ENCODE measurements at places on chromosomes 2 and 18.

GRCh38 chr2:228768818-228769217, 502.3 kb downstream of the PID1 start:
- DNase-seq, result no peak

DNA sequence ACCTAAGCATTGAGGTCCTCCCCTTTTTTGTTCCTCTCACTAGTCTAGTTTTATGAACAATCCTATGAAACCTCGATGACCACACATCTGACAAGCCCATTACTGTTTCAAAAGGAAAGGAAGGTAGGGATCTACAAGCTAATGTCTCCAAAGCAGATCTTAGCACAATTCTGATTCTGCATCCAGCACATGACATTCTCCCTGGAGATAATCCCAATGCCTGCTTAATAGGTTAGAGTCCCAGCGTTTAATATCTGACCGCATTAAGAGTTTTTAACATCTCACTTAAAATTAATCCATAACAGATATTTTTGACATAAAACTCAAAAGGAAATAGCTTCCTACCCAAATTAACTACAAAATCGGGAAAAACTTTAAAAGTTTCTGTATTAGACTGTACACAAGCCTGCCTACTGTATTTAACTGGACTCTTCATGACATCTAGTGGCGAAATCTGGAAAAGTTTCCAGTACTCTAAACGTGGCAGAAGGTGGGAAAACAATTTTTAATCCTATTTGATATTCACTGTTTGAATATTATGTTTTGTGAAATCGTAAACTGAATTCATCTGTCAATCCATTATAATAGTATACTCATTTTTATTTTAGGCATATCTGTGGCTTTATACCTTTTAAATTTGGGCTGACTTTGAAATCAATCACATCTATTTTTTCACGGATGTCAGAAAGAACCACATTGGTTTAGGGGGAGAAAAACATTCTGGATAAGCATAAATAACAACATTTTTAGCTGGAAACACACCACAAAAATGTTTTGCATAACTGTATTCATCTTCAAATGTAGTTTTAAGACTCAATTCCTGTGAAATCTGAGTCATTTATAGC, 62.4 kb downstream of the TXNL1 start:
- peak; percentile 77 for DNase-seq

- DNase-seq, result peak; percentile 39
Measured at GRCh38 chr18:48529796-48530195, 9.0 kb upstream of the CTIF start.

- no peak for DNase-seq
Measured at GRCh38 chr2:106953779-106954178, 67.8 kb upstream of the ST6GAL2 start.

- no peak for DNase-seq
Measured at GRCh38 chr18:9823805-9824473, 61.8 kb upstream of the TXNDC2 start.

DNA sequence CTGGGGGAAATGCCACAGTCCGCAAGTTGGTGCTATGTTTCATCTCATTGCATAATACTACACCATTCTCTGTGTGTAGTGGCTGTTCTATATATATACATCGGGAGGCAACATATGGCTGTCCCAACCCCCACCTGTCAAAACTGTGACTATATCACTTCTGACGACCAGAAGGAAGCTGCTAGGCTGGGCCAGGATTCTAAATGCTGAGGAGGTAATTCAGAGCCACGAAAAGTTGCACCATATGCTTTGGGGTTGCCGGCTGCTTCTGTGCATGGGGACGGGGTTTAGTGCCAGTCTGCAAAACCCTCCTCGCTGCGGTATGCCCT, 117.3 kb downstream of the MSH2 start:
- DNase-seq, result peak; percentile 5

DNA sequence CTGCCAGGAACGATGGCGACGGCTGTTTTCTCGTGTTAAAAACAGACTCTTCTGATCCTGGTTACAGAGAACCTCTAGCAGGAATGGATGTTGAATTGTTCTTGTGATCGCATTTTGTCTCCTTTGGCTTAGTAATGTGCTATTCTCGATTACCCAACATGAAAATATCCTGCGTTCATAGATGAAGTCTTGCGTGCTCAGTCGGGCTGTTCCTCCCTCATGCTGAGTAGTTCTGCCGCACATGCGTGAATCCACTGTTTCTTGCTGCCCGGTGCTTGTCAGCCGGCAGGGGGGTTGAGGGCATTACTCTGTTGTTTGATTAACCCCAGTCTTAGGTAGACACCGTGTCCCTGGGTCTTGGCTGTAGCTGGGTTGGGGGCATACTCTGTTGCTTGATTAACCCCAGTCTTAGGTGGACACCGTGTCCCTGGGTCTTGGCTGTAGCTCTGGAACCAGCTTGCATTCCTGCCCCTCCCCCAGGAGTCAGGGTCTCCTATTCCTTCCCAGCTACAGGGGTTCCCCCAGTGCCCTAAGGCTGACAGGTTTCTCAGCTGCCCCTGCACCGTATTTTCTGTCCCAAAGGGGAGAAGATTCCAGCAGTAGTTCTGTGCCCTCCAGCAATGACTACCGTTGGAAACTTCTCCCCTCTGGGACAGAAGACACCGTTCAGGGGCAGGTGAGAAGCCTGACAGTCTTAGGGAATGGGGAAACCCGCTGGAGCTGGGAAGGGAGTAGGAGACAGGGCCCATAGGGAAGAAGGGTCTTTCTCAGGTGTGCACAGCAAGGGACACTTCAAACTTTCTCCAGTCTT, 22.1 kb upstream of the ASB1 start:
- DNase-seq, result no peak

- no peak for DNase-seq
Measured at GRCh38 chr2:33433279-33434235, 42.9 kb upstream of the RASGRP3 start.

DNA sequence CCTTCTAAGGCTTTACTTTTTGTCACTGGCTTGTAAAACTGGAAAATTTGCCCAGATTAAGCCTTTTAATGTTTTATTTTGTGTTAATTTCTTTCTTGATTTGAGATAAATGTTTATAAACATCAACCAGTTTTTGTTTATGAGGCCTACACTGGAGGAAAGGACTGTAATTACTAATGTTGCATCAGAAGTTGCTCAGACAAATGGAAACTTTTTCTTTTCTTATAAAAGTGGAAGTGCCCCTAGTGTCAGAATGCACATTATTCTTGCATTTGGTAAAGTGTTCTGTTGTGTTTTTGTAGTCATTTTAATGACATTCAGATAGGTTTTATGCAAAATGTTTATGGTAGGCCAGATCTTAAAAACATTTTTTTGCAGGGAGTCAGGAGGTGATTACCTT, 25.3 kb downstream of the LCLAT1 start:
- peak; percentile 56 for DNase-seq

- DNase-seq, result no peak
Measured at GRCh38 chr2:18046017-18046416, 167.6 kb downstream of the KCNS3 start.

- DNase-seq, result no peak
Measured at GRCh38 chr2:6297238-6297637, 568.5 kb downstream of the CMPK2 start.

- no peak for DNase-seq
Measured at GRCh38 chr2:220857368-220857767, 714.7 kb downstream of the EPHA4 start.

- DNase-seq, result no peak
Measured at GRCh38 chr2:128450211-128451024, 131.8 kb upstream of the HS6ST1 start.

DNA sequence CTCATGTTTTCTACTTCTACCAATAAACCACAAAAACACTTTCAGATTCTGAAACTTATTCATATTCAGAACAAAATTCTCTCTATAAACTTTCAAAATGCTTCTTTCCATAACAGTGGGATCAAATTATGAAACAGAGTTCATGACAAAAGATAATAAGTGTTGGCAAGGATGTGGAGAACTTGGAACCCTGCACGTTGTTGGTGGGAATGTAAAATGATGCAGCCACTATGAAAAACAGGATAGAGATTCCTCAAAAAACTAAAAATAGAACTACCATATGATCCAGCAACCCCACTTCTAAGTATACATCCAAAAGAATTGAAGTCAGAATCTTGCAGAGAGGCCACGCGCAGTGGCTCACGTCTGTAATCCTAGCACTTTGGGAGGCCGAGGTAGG, 45.4 kb downstream of the GEMIN6 start:
- no peak for DNase-seq

DNA sequence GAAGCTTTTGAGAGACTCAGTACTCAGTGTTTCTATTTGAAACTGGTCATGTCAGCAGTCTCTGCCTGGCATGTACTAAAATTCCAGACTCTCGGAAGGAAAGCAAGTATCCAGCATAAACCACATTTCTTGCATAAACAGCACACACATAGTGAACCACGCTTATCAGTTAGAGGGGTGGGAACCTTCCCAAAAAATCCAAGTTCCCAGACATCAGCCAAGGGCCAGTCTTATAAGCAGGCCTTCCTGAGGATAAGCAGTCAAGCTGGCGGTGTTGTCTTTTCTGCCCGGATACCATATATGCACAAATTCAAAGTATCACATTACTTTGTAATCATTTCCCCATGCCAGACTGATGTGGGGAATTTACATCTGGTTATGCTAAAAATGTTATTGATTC, 73.6 kb downstream of the ST6GAL2 start:
- no peak for DNase-seq

DNA sequence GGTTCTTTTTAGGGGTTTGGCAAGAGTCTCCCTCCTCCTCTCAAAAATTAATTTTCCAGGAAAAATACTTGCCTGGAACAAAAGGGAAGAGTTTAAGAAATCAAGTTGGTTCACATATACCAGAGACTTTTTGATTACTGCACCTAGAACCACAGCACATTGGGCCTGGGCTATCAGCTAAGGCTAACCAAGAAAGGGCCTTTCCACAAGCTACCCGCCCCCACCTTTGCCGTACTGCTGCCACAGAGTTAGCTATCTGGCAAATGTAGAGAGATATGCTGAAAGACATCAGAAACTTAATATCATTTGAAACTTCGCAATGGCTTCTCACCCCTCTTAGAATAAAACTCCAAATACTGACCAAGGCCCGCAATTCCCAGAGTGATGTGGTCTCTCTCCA, 76.9 kb downstream of the AAK1 start:
- no peak for DNase-seq

DNA sequence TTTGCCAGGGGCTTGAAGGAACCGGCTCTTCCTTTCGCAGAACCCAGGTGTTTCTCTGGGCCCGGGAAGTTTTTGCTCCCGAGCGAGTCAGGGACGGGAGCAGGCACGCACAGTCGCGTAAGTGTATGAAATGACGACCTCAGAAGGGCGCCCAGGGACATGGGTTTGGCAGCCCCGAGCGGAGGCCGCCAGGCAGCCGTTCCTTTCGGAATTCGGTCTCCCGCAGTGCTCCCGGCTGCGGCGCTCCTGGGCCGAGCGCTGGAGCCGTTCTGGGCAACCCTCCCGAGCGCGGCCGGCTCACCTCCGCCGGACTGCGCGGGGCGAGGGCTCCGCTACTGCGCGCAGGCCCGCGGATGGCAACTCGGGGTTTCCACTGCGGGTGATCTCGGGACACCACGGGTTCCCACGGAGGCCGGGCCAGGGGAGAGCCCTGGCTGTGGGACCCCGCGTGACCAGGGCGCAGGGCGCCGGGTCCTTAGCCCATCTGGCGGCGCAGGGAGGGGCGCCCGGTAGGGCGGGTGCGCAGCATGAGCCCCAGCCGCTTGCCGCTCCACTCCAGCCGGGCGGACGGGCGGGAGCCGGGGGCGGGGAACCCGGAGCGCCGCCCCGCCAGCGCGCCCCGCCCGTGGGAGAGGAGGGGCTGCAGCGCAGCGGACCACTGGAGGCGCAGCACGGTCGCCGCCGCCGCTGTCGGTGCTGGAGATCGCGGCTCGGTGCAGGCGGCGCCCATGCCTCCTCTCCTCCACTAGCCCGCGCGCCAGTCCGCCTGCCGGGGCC, at the start of gene OSBPL6:
Gene OSBPL6, plus strand, starts transcription at position 690 of the 777 bp plus-strand sequence. CDS start 111,673 bp downstream, outside the sequence.
- DNase-seq, result peak; percentile 80

- DNase-seq, result peak; percentile 40
Measured at GRCh38 chr2:96233436-96233835, 24.8 kb upstream of the STARD7 start.

DNA sequence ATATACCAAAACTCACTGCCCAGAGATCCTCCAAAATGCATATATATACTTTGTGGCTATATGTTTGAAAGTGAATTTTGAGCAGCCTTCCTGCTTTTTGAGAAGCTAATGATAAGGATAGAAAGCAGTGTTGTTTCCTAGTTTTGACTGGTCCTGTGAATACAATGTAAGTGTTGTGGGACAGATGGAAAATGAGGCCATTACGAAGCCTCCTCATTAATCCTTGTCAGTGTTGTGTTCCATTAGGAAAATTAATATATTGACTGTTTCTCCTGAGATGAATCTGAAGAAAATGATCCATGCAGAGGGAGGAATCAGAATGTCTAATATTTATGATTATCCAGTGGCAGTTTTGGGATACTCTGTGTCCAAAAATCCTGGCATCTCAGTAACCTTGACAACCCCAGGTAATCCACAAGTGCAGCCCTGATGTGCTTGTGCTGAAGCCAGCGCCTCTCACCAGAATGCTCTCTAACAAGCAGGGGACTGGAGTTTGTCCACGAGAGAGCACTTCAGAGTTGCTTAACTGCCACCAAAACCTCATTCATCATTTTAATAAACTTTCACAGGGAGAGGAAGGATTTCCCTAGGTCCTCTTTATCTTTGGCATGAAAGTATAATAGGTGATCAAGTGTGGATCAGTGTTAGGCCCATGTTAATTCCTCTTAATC, 418.6 kb downstream of the CMPK2 start:
- no peak for DNase-seq

- DNase-seq, result no peak
Measured at GRCh38 chr2:142965443-142965842, 88.0 kb downstream of the KYNU start.

DNA sequence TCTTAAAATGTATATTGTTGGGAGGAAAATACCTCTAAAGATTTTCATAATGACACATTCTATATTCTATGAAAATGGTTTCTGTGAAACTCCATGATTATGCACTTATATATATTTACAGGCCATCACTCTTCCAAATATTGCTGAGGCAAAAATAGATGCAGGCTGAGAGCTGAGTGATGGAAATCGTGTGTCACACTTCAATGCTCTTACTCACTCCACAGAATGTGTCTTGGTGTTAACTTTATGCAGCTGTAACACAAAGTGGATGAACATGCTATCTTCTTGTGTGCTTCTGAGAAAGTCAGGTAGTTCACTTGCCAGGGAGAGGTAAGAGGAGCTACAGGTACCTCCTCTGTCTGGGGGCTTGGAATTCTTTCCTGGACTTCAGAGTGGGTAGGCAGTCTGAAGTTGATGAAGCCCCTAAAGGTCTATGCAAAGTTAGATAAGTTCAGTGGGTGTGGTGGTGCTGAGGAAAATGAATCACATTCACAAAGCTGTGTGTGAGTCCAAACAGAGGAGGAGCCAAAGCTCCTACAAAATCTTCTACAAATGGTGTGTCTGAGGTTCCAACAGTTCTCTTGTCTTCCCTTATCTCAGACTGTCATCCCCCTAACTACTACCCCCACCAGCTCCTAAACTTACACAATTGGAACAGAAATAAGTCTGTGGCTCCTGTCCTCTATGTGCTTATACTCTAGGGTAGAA, 74.2 kb upstream of the ST6GAL2 start:
- no peak for DNase-seq
